NB4 (cell line): ENCODE measurements at places on chromosomes 1 and 21.

DNA sequence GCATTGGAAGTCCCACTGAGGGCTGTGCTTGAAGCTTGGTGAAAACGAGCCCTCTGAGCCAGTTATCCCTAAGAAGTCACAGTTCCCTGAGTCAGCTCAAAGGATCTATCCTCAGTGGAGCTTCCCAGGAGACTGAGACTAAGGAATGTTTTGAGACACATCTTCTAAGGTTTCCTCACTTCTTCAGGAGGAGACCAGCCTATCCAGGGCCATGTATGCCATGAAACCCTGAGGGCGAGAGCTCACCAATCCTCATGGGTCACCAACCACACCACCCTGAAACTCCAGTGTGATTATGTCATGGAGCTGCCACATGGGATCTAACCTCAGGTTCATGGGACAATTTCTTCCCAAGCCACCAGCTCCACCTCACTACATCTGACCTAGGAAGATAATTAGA, 7.6 kb upstream of the TIE1 start:
- no peak for DNase-seq

DNA sequence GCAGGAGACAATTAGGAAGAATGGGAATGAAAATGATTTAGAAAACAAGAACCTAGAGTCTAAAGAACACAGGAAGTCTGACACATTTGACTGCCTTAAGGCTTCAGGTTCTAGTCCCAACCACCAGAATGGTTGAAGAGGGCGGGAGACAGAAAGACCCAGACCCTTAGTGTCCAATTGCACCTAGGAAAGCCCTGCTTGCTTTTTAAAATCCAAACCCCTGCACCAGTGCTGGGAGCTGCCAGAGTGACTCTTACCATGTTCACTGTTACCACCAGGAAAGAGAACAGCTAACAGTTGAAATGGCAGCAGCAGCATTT, 265 bp downstream of the CD1B start:
- DNase-seq: no peak

DNA sequence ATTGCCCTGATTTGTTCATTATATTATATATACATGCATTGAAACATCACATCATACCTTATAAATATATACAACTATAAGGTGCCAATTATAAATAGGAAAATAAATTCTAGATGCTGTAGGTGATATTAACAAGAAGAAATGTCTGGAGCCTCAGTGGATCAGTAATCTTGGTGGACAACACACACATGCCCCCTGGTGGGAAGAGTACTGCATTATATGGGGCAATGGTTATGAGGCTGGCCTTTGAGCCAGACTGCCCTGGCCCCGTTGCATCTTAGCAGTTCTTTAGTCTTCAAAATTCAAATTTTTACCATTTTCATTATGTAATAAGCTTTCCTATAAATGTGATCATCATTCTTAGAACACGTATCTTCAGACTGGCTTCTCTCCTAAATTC, 335.0 kb upstream of the GREM2 start:
- peak; percentile 38 for DNase-seq

GRCh38 chr1:173474097-173474779, 2.9 kb upstream of the PRDX6 start:
- DNase-seq: no peak

- DNase-seq: peak; percentile 15
Observed at GRCh38 chr21:33201956-33202355, 27.8 kb upstream of the IFNAR2 start.

- no peak for DNase-seq
Observed at GRCh38 chr1:87150143-87150542, 178.5 kb upstream of the LMO4 start.

- peak; percentile 81 for DNase-seq
Observed at GRCh38 chr1:155086128-155086741, 7.6 kb downstream of the EFNA3 start.

DNA sequence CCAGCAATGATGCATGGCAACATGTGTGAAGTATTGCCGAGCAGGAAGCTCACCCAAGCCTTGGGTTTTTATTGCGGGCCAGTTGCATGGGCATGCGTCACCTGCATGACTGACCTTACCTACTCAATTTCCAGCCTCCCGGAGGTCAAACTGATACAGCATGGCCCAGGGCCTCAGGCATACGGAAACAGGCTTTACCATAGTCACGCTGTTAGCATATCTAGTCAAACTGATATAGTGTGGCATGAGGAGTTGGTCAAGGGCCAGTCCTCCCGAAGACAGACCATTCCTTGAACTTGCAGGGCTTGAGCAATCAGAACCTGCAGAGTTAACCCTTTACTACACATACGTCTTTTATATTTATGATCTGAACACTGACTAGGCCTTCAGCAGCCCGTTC, 6.4 kb upstream of the DUSP12 start:
- DNase-seq: no peak

DNA sequence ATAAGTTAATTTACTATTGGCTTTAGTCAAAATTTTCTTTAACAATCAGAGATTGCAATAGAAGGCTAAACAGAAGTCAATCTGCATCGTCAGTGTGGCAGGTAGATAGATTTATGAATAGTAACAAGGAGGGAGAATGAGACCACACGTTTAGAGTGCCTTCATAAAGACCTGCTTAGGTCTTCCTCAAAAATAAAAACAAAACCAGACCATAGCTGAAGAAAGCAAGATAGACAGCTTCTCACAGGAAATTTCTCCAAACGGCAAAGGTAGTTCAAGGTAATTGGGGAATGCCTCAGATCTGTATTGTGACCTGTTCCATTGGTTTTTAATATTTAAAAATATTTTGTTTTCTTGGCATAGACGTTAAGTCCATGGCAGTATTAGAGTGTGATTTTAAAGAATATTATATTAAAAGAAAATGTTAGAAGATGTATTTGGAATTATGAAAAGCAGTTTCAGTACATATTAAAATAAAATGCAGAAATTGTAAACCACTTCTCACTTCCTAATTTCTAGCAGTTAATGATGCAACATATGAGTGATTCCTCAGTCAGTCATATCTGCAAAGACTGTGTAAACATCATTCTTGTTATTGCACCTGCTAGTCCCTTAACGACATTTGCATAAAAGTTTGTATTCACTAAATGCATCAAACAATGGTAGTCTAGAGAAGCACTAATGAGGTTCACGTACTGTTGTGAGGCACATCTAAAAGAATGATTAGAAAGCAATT, 278.0 kb downstream of the HLX start:
- peak; percentile 55 for DNase-seq

DNA sequence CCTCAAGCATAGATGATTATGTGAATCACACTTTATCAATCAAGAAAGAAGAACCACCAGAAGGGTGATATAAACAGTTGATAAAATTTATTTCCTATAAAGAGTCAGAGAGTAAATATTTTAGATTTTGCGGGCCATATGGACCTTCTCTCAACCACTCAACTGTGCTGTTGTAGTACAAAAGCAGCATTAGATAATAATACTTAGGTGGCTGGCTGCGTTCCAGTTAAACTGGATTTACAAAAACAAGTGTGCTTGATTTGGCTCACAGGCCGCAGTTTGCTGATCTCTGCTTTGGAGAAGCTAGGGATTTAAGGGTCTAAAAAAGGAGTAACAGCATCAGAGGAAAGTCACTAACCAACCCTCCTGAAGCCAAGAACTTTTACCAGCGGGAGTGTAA, 1406.0 kb downstream of the KCNT2 start:
- no peak for DNase-seq

DNA sequence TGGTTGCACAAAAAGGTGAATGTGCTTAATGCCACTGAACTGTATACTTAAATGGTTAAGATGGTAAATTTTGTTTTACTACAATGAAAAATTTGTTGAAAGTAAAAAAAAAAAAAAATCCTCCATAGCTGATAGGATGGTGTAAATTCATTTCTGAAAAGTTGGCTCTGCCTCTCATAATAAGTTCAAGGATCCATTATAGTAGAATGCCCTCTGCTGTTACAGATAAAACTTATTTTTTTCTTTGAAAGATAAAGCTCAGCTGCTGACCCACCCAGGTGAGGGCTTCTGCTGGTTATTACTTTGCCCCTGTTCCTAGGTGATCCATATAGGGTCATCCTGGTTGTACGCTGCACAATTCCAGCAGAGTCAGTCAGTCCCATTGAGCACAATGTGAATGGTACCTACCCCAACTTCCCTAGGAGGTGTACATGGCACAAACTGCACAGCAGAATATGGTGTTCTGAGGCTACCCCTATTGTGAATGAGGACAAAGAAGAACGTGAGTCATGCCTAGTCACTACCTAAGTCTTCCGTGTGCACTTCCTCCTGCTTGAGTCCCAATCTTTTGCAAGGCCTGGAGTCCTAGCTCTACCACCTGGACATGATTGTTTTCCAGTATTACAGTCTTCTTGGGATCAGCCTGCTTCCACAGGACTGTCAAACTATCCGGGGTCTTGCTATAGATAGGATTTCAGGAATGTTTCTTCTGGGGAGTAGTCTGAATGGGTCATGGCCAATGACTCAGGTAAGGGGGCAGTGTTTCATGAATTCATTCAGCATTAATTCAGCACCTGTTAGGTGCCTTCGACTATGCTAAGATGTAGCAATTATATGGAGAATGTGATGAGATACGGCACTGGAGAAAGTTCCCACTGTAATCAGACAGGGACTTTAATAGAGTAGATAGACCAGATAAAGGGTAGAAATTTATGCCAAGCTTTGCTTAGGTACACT, 20.8 kb upstream of the CD5L start:
- peak; percentile 3 for DNase-seq

- no peak for DNase-seq
Observed at GRCh38 chr1:116203181-116203723, 92.1 kb downstream of the MAB21L3 start.

GRCh38 chr1:28091043-28091781, 2.8 kb upstream of the EYA3 start:
- DNase-seq: peak; percentile 84

- no peak for DNase-seq
Observed at GRCh38 chr1:221683681-221684080, 58.2 kb downstream of the DUSP10 start.
